NCI-H1436 treated with DMSO at 0.1 percent for 48 hours (cell line): ENCODE measurements at places on chromosomes 3 and 15.

- DNase-seq = no peak
Measured at GRCh38 chr3:18868911-18869689, 279.2 kb upstream of the KCNH8 start.

- no peak for DNase-seq
Measured at GRCh38 chr3:190261740-190262139, 60.5 kb downstream of the CLDN1 start.

DNA sequence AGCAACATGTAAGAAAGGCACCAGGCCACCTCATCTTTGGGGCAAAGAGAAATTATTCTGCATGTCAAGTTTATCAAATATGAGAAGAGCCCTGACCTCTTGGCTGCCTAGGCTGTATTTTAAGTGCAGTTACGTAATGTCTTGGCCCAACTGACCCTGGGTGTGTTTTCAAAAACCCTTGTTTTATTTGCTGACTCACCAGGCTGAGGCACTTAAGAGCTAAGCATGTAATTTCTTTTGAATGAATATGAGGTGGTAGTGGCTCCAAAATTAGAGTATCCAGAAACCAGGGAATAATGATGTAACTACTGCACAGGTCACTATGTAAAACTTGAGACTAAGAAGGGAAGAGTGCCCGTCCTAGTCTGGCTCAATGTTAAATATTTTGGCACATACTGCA, 24.3 kb downstream of the PGPEP1L start:
- no peak for DNase-seq

DNA sequence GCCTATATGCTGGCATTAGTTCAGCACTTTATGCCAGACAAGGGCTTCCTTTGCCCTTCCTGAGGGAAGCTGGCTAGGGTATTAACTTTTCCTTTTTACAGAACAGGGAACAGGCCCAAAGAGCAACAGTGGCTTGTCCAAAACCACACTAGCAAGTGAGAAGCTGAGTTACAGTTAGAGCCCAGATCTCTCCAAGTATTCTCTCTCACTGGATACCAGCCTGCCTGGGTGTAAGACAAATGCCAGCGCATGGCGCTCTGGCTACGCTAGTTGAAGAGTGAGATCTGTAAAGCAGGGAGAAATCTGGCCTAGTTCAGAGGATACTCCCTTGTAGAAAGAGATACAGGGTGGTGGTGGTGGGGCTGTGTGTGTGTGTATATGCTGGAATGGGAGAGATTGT, 38.4 kb downstream of the RAB11A start:
- DNase-seq = no peak

- no peak for DNase-seq
Measured at GRCh38 chr3:19103510-19103909, 44.8 kb upstream of the KCNH8 start.

DNA sequence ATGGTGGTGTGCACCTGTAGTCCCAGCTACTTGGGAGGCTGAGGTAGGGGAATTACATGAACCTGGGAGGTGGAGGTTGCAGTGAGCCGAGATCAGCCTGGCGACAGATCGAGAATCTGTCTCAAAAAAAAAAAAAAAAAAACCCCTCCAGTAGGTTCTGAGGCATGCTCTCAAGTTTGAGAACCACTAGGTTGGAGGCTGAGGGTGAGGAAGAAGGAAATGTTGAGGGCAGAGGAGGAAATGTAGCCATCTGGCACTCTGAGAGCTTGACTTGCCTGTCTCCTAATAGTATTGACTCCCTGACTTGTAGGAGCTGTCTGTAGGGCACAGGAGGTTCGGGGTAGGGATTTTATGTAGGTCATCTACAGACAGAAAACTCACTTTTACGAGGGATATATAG, 204.6 kb downstream of the OPA1 start:
- no peak for DNase-seq

- no peak for DNase-seq
Measured at GRCh38 chr15:73555080-73555479, 78.1 kb downstream of the NPTN start.

DNA sequence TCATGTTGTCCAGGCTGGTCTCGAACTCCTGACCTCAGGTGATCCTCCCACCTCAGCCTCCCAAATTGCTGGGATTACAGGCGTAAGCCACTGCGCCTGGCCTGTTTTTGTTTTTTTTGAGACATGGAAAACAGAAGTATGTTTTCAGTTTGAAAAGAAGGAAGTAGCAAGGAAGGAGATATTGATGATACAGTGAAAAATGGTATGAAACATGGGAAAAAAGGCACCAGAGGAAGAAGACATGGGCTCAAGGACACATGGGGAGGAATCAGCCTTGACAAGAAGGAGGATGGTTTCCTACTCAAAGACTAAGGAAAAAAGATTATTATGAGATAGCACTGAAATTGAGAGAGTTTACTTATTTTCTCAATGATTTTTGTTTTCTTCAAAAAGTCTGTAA, 30.7 kb downstream of the FMN1 start:
- no peak for DNase-seq

GRCh38 chr15:49888323-49888693, 230.7 kb downstream of the ATP8B4 start:
- DNase-seq = no peak

DNA sequence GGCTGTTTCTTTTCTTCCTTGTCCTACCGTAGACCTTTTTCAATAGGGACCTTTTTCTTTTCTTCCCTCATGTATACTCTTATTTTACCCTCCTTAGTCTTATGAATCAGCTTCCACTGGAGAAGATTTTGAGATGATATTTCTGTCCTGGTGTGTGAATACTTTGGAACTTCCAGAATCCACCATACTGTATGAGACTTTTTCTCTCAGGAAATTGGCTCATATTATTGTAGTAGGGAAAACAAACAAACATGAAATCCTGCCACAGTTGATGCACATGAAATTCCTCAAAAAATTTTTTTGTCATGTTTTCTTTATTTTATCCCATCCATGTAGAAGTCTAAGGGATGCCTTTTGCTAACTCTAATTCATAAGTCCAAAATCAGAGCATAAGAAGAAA, 289.3 kb upstream of the PLSCR5 start:
- DNase-seq = no peak

- no peak for DNase-seq
Measured at GRCh38 chr3:129504471-129505100, 23.9 kb upstream of the RHO start.

DNA sequence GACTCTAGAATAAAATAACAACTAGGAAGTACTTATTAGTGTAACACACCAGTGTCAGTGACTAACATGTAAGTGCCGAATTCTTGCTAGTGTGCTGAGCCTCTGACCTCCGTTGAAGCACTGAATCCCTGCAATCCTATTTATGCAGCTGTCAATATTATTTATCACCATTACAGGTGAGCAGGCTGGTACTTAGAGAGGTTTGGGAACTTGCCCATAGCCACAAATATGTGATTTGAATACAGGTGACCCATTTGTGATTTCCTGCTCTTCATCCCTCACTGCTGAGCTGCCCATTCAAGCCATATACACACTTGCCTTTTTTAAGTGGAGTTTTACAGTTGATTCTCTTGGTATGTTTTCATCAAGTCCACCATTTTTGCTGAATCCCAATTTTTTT, 12.2 kb downstream of the EIF4E3 start:
- peak; percentile 28 for DNase-seq

DNA sequence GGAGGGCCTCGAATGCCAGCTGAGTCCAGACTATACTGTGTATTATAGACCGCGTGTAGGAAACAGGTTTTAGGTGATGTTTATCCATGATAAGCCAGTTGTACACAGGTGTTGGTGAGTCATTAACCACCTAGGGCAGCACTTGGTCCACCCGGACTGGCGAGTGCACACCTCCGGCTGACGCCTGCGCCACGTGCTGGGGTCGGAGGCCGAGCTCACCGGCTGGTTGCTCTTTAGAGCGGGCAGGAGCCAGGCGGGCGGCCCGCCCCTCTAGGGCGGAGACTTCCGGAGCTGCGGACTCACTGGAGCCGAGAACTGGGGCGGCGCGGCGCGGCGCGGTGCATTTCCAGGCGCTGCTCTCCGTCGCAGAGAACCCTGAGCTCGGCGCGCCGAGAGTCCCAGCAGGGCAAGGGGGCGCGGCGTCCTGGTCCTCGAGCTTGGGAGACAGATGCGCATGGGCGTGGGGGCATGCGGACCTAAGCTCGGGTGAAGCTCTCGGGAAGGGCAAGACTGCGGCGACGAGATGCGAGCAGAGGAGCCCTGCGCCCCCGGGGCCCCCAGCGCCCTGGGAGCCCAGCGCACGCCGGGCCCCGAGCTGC, at the start of gene ESYT3:
Gene ESYT3 (plus strand): TSS at position 341 of the 599 bp plus-strand sequence. CDS start 183 bp downstream, at position 524.
- no peak for DNase-seq

- DNase-seq = no peak
Measured at GRCh38 chr3:71117572-71118247, 465.8 kb downstream of the FOXP1 start.

DNA sequence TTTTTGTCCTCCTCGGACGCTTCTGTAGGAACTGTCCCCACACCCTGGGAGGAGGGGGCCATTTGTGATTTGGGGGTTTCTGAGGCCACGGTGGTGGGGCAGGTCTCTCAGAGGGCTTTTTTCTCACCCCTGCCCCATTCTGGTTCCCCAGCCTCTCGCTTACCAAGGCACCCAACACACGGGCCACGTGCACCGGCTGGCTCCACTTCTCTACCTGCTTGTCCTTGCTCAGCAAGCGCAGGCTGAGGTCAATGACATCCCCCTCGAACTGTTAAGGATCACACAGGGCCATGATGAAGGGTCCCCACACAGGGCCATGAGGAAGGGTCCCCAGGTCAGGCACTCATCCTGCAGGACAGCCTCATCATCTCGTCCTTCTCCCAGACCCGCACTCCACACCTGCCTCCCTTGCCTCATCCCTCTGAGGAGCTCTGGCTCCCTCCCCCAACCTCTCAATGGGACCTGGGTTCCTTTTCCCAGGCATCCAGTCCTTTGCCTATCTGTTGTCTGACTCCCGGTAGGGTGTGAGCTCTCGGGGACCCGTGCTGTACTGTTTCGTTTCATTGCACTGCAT, 10.6 kb downstream of the EPB42 start:
- DNase-seq = no peak

DNA sequence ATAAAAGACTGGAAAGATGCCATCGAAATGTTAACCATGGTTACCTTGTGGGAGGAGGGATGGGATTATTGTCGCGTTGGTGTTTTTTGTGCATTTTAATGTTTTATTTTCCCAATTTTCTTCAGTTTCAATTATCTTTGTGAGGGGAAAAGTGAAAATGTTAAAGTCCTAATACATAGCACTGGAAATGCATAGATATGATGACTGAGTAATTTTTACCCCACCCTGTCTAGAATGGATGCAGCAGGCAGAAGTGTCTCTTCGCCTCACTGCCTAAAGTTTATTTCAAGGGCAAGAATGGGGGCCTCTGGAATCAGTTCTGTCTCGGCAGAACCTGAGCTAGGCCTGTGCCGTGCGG, 11.5 kb downstream of the FOXL2 start:
- no peak for DNase-seq

GRCh38 chr15:55526559-55527036, 18.6 kb upstream of the DNAAF4 start:
- no peak for DNase-seq

- no peak for DNase-seq
Measured at GRCh38 chr15:34809186-34809585, 13.8 kb upstream of the ACTC1 start.

DNA sequence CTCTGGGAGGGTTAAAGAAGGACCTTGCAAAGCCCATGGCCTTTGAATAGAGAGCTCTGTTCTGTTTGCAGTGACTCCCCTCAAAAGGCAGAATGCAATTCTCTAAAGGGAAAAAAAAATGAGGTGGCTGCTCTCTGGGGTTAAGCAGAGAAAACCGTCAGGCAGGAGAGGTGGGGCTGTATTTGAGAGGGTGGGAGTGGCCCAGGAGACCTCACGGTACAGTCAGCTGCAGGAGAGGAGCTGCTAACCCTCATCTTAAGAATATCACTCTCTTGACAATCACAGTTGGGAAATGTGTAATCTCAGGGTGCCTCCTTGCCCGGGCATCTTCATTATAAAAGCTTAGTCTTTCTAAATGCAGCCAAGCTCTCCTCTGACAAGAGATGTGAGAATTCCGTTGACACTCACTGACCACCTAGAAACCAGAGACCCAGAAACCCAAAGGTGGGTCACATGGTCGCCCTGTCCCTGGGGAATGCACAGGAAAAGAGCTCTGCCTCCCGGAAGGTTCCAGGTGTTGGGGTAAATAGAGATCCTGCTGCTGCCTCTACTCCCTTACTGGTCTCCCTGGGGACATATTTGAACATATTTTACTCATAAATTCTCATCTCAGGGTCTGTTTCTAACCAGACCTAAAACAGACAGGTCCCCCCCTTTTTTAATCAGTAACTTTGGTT, 159.1 kb upstream of the CTDSPL start:
- no peak for DNase-seq

DNA sequence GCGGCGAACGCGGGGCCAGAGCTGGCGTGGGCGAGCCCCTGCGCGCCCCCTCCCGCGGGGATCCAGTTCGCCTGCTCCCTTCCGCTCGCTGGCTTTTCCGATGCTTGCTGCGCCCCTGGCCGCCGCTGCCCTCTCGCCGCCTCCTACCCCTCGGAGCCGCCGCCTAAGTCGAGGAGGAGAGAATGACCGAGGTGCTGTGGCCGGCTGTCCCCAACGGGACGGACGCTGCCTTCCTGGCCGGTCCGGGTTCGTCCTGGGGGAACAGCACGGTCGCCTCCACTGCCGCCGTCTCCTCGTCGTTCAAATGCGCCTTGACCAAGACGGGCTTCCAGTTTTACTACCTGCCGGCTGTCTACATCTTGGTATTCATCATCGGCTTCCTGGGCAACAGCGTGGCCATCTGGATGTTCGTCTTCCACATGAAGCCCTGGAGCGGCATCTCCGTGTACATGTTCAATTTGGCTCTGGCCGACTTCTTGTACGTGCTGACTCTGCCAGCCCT, 721 bp downstream of the P2RY1 start:
- no peak for DNase-seq

DNA sequence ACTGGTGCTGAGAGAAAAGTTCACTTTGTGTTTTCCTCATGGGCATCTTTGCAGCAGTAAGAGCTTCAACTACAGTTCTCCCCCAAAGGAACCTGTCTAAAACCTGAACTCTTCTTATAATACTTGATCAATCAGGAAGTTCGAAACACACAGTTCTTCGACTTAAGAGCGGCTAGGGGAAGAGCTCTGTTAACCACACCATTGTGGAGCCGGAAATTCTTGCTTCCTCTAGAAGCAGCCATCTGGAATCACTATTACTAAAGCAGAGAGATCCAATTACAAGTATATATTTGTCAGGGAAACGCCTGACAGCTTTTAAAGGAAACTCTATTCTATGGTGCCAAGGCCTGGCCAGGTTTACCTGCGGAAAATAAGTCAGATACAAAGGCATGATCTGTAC, 337.3 kb upstream of the CBLB start:
- DNase-seq = peak; percentile 8

- DNase-seq = no peak
Measured at GRCh38 chr3:8457039-8457438, 44.6 kb upstream of the LMCD1 start.

GRCh38 chr3:39065197-39065596, 13.4 kb downstream of the WDR48 start:
- DNase-seq = no peak

GRCh38 chr15:74618841-74619596, 3.4 kb downstream of the CLK3 start:
- DNase-seq = no peak

GRCh38 chr3:178690571-178690970, 154.3 kb downstream of the KCNMB2 start:
- DNase-seq = no peak
